Hematopoietic multipotent progenitor cell treated with erythropoietin and hydrocortisone succinate and interleukin-3 and kit ligand, for 4 days (in vitro differentiated cells): ENCODE measurements at places on chromosomes 7 and 10.
A peak's percentile ranks its signal among the peaks of the same experiment; 100 is the strongest.

GRCh38 chr10:58177362-58177947, 90.2 kb downstream of the IPMK start:
- peak; percentile 61 for DNase-seq

- no peak for DNase-seq
Observed at GRCh38 chr7:80902019-80902418, 16.8 kb downstream of the SEMA3C start.

- DNase-seq: no peak
Observed at GRCh38 chr10:44993922-44994751, 6.6 kb upstream of the ZNF22 start.

DNA sequence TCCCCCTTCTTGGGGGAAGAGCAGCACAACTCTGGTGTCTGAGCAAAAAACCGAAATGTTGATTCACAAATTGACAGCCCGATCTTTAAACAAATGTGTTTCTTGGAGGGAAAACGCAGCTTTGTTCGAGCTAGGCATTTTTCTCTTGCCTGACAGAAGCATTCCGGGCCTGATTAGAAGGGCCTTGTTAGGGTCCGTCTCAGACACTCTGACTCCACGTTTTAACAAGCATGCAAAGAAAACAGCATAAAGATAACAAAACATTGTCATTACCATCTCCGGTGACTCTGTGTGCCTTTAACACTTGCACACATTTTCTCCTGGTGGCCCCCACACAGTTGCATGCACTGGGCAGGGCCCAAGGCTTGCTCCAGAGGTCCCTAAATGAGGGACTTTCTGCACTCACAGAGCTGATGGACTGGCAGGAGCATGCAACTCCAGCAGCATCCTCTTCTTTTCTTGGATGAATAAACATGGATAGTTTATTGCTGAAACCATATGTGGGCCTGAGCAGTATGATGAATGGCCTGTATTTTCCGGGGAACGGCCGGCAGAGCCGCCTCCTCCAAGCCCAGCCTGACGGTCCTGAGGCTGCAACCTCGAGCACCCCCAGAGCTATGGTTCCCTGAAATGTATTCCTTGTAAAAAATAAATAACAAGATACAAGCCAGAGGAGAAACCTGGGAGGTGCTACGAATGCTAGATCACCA, 50.9 kb downstream of the EBF3 start:
- no peak for DNase-seq

DNA sequence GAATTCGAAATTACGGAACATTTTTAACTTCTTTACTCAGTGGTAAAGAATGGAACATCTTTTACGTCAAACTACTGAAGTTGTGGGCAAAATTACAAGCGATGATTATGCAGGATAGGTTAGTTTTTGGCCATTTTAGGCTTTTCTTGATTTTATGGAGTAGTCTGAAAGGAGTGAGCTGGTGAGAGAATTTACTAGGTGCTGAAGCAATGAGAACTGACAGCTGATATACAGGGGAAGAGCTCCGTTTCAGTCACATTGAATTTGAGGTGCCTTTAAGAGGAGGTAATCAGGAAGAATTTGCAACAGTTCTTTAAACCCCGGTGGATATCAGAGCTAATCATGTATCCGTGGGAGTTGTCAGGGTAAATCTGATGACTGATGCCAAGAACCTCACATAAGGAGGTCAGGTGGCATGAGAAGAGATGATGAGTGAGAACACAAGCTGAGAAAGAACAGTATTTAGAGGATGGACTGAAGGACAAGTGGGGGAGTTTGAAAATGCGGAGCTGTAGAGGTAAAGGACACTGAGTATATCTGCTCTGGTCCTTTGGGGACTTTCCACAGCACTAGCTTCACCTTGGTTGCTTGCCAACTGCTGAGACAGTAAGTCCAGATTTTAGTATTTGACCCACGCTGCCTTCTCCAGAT, 104.3 kb downstream of the AHR start:
- DNase-seq: no peak

GRCh38 chr7:138813945-138814344, 15.9 kb upstream of the ATP6V0A4 start:
- peak; percentile 28 for DNase-seq

DNA sequence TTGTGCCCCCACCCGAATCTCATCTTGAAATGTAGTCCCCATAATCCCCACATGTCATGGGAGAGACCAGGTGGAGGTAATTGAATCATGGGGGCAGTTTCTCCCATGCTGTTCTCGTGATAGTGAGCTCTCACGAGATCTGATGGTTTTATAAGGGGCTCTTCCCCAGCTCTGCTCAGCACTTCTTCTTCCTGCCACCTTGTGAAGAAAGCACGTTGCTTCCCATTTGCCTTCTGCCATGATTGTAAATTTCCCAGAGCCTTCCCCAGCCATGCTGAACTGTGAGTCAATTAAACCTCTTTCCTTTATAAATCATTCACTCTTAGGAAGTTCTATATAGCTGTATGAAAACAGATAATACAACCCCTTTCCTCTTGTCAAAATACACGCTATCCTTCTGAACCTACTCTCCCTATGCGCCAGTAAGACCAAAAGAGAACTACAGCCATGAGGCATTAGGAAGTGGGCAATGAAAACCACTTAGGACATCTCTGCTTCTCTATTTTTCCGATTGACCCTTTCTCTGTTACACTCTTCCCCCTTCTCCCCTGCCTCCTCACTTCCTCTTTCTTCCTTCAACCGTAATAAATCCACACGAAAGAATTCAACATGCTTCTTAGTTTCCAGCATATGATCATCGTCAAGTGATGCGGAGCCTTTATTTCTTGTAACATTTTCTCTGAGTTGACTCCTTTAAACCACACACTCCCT, 101.2 kb upstream of the WDR11 start:
- peak; percentile 78 for DNase-seq

DNA sequence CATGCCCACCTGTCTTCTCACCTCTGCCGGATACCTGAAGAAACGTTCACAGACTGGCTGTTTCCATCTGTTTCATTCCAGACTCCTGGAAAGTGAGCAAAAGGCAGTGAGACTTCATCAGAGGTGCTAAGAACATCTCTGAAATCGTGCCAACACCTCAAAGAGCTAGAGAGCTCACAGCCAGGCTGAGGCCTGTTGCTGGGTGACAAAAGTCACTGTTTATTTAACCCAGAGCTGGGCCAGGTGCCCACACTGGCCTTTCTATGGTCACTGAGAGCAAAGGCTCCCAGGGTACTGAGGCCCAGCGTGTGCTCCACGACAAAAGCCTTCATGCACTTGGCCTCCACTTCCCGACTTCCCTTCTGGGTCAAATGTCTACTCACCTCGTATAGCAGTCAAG, 3.7 kb upstream of the NANOS1 start:
- no peak for DNase-seq

GRCh38 chr10:121081306-121081705, 230.1 kb downstream of the WDR11 start:
- no peak for DNase-seq

DNA sequence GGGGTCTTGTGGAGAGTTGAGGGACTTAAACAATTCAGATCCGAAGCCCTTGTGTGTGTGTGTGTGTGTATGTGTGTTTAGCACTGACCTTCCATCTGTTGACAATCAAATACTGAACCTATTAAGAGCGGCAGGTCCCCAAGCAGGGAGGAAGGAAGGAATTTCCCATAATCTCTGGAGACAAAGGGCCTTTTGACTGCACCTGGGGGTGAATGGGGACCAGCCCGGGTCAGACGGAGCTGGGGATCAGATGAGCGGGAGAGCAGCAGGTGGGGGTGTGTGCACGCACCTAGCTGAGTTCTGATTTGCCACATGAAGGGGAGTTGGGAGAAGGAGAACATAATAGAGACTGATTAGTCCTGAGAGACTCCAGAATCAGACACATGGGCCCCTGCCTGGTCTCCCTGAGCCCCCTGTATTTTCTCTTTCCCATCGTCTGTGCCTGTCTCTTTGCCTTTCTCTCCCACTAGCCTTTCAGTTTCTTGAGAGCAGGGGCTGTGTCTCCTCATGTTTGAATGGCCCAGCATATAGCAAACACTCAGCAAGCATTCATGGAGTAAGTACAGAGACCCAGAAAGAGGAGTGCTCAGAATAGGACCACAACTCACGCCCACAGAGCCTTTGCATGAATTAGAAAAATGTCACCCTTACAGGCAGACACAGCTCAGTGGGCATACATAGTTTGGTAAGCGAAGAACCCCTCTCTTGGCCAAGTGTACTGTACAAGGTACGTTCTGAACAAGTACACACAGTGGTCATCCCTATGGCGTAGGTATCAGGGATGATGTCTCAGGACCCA, 288.3 kb upstream of the HABP2 start:
- DNase-seq: no peak

GRCh38 chr7:88318196-88318595, 11.5 kb upstream of the STEAP4 start:
- no peak for DNase-seq
